Stimulated activated CD4-positive, alpha-beta T cell treated with anti-CD3 and anti-CD28 coated beads, Interleukin-4, amount 100 ng/mL, for 48 hours (primary cell): ENCODE measurements at places on chromosomes 3 and 15.
A peak's percentile ranks its signal among the peaks of the same experiment; 100 is the strongest.

- DNase-seq: no peak
Observed at GRCh38 chr15:70126362-70126761, 28.6 kb upstream of the TLE3 start.

- no peak for DNase-seq
Observed at GRCh38 chr15:61467823-61468222, 238.7 kb upstream of the RORA start.

GRCh38 chr3:183224180-183224970 lies 28.7 kb upstream of the B3GNT5 start:
- peak; percentile 16 for DNase-seq

- DNase-seq: no peak
Observed at GRCh38 chr3:89098964-89099585, 8.3 kb upstream of the EPHA3 start.

DNA sequence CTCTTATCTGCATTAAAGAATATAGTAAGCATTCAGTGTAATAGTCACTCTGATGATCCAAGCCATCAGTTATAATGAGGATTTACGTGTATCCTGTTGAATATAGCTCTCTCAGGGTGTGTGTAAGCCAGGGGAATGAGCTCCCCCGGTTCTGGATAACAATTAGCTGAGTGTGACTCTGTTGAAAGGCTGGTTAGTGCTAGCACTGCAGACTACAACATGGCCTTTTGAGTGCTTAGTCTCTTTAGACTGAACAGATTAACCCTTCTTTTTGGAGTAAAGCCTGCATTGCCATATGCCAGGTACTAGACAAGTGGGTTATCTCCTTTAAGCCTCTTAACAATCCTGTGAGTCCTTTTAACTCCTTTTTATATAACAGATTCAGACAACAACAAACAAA lies 119.5 kb downstream of the TMEM108 start:
- no peak for DNase-seq

GRCh38 chr3:73547427-73548248 lies 77.1 kb downstream of the PDZRN3 start:
- DNase-seq: no peak

GRCh38 chr3:87228316-87228715 lies 1.2 kb downstream of the CHMP2B start:
- DNase-seq: no peak

DNA sequence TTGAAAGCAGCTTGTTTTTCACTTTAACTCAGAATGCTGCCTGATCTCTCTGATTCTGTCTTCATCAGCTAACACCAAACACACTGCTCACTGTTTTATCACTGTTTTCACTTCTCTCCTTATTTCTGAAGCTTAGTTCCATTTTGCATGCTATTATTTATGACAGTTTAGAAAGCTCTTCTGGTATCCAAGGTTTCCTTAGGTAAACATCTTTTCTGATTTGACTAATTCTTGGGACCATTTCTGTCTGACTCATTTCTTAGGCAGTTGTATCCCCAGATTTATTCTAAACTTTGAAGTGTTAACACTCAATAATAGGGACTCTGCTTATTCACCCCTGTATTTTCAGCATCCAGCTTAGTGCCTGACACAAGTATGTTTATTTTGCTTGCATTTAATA lies 167.7 kb downstream of the BCHE start:
- DNase-seq: no peak

DNA sequence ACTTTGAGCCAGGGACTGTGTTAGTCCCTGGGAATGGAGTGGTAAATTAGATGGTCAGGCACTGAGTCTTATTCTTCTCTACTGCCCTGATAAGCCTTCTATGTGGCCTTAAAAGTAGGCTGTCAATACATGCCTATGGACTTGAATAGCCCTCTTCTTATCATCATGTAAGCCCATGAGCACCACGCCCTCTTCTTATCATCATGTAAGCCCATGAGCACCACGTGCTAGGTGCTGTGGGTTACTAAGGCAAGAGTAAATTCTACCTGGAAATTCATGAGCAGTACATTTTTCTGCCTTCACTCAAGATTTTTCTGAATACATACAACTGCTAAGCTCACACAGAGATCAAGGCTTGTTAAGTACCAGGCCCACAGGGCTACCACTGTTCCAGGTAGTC lies 68.5 kb downstream of the DHX30 start:
- no peak for DNase-seq

- no peak for DNase-seq
Observed at GRCh38 chr3:73789825-73790444, 165.2 kb upstream of the PDZRN3 start.

GRCh38 chr15:35496585-35496984 lies 49.4 kb downstream of the DPH6 start:
- no peak for DNase-seq

- DNase-seq: no peak
Observed at GRCh38 chr15:90191794-90192509, 9.2 kb upstream of the SEMA4B start.

GRCh38 chr3:62936626-62937254 lies 61.5 kb upstream of the CADPS start:
- DNase-seq: no peak

DNA sequence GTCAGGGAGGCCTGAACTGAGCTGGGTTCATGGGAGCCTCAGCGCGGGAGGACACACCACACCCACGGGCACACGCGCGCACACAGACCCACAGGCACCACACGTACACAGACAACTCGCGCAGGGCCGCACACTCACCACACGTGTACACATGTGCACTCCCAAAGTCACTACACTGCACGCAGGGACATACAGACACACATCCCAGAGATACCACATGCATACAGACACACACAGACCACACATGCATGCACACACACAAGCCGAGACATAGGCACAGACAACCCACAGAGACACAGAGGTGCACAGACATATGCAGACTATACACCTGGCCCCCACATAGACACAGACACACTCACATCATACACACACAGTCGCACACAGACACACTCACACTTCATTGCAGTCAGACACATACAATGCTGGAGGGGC lies 1.1 kb upstream of the MGLL start:
- no peak for DNase-seq

DNA sequence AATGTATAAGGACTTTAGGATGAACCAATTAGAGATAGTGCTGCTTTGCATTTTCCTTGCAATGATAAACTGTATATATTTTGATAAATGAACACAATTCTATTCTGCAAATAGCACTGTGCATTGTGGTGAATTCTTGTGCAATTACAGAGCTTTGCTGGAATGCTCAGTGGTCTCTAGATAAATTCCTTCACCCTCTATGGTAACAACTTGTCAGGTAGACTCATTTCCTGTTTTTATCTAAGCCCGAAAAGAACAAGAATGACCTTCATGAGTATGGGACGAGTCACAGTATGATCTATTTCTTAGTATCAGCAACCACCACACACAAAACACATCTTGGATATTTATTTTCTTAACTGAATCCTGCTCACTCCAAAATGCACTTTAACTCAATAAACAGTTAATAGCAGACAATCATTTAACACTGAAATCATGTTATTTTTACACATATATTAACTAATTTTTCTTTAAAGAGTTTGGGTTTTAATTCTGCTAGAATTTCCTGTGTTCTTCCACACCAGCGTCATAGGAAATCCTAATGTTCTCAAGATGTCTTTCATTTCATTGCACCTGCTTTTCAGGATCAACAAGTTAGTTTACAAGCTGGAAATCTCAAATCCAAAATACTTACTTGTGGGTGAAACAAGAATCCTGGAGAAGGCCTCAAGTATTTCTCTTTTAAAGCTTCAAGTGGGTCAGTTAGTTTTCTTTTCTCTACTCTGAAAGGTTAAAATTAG lies 551.2 kb downstream of the MECOM start:
- DNase-seq: no peak

DNA sequence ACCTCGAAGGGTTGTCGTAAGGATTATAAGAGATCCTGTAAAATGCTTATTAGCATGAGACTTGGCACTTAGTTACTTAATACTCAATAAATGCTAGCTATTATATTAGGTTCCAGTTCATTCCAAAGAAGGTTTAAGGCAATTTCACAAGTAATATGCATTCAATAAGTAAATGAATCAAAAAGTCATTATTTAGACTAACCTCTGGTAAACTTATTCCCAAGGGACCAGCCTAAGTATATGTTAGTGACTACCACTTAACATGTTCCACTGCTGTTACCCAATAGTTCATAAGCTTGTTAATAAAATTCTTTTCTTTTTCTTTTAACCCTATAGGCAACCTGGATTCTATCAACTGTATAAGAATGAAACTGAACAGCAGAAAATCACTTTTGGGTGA lies 5.1 kb downstream of the PDCD10 start:
- no peak for DNase-seq

DNA sequence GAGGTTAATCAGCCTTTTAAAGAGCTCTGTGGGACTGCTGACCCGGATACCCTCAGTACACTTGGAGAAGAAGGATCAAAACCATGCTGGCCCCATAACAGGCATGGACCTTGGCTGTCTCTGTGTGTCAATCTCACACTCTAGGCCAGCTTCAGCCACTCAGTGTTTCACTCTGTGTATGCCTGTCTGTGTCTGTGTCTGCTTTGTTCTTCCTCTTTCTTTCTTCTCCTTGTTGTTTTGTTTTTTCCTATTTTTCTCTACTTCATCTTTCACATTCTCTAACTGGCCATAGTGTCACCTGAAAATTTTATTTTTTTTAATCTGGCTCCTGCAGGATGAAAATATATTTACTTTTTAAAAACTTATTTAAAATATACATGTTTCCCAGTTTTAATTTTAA lies 51.1 kb downstream of the SERP1 start:
- DNase-seq: no peak

DNA sequence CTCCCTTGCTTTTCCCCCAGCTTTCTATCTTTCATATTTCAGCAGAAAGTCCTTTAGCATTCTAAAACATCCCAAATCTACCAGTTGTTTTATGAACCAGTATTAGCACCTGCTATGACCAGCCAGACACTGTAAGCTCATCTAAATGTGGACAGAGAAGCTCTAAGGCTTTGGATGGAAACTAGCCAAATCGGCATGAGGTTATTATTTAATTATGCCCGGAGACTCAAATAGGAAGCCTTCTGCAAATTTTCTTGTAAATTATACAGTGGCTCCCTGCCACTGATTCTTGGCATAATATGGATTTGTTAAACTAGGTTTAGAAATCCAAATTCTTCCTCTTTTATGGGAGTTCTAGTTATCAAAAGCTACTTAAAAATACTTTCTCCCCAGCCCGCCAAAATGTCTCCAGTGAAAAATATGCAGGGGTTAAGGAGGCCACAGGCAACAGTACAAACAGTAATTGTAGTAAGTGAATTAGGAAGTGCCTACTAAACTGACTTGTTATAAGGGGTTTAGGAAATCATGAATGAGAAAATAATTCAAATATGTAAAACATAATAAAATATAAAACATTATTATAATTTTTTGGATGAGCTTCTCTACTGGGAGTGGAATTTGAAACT lies 15.4 kb downstream of the MYH15 start:
- DNase-seq: no peak

DNA sequence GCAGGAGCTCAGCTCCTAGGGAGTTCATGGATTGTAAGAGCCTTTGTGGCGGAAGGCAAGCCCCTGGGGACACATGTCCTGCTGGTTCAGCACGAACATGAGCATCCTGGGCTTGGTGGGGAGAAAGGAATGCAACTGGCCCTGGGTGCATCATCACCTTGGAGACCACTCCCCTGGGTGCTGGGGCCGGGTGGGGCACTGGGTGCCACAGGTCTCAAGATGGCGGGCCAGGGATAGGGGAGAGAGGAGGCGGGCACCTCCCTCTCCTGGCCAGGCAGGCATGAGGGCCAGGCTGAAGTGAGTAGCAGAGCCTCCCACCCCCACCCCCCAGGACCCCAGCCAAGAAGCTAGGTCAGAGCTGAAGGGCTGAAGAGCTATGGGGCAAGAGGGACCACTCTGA lies 768 bp downstream of the PCBP4 start:
- DNase-seq: no peak

DNA sequence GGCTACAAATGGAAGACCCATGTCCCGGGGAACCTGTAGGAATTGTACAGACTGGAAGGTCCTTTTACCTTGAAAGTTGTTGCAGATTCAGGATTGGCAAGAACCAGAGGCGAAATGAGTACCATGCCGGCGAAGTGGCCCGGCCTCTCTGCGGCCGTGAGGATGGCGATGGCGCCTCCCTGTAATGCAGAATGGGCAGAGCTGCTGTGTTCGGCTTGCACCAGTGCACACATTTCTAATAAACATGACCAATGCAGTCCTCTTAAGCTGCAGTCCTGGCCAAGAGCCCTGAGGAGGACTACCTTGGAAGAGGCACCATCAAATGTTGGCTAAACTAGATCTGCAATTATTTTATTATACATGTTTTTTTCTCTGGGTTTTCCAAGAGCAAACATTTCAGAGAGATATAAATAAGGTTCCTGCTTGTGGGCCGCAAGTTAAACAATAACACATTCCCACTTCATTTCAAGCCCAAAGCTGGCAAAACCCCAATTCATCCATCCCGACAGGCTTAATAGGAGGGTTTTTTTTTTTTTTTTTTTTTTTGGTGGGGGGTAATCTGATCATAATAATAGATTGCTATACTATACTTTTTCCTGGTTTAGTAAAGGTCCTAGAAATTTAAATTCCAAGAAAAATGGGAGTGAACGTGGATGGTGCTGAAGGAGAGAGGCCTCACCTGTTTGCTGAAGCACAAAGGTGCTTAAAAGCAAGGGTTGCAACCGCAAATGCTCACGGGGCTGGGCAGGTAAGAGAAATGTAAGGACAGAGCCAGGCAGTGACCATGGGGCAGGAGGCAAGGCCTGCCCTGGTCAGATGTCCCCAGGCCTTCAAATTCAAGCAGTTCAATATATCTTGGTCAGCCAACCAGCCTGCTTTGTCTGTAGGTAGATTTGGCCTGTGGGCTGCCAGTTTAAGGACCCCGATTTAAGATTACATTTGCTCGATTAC lies 48.5 kb downstream of the ABTB1 start:
- DNase-seq: no peak

- DNase-seq: no peak
Observed at GRCh38 chr3:158368271-158368670, 202.7 kb upstream of the MLF1 start.
